ENCODE measurements at places on chromosomes 3 and 15. TPM values are rescaled to one million over a fixed set of nuclear protein-coding genes. Genes with fewer than 3 reads are reported as not detected.
A peak's percentile ranks its signal among the peaks of the same experiment; 100 is the strongest.

APBA2 gene
- 18.3 TPM for polyA plus RNA-seq

DNA sequence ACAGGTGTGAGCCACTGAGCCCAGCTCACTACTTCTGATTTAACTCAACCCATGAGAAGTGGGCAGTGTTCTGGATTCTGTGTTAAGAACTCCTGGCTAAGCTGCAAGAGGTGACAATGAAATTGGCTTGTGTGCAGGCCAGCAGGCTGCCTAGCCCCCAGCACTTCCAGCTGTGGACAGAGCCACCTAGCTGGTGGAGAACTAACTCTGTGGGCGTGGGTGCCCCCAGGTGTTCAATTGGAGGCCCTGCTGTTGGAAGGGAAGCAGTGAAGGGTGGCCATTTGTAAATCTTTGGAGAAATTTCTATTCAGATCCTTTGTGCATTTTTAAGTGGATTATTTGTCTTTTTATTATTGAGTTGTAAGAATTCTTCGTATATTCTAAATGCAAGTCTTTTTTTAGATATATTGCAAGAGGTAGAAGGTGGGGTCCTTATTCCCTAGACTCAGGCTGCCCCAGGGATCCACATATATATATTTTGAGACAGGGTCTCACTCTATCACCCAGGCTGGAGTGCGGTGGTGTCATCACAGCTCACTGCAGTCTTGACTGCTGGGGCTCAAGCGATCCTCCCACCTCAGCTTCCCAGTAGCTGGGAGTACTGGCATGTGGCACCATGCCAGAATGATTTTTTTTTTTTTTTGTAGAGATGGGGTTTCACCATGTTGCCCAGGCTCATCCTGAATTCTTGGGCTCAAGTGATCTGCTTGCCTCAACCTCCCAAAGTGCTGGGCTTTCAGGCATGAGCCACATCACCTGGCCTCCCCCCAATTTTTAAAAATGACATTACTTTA, 7.2 kb upstream of the SCAMP5 start:
- no peak for DNase-seq

GRCh38 chr3:14989943-14990779, 42.8 kb downstream of the NR2C2 start:
- peak; percentile 10 for DNase-seq

- DNase-seq, result no peak
Measured at GRCh38 chr3:171747223-171747920, 62.9 kb downstream of the PLD1 start.

GRIP2 gene
- 2.5 TPM for polyA plus RNA-seq

GRCh38 chr3:77562089-77562488, 522.2 kb downstream of the ROBO2 start:
- DNase-seq, result no peak

- peak; percentile 49 for DNase-seq
Measured at GRCh38 chr15:80403712-80404056, 498 bp upstream of the ARNT2 start.

ALDH1A3 gene
- polyA plus RNA-seq, result 4.4 TPM

DNA sequence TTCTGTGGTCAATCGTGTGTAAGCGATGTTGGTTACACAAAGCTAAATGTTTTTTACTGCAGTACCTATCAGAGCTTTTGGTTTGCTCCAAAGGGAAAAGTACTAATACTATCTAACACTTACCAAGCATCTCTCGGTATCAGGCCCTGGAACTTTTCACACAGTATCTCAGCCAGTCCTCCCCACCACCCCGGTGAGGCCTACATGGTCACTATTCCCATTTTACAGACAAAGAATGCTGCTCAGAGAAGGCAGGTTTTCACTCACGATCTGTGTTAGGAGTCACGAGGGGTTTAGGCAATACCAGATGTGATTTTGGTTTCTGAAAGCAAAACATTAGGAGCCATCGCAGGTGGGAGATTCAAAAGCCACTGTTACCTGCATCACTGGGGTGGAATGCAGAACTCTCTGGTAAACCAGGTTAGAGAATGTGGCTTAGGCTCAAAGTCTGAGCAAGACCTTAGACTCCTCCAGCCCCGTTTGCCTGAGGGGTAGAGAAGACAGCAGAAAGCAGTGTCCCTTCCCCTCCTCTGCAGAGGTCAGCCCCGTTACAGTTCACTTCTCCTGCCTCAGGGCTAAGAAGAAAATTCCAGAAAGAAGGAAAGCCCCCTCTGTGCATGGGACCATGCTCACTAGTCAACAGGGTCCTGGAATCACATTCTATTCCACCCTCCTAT, 57.2 kb downstream of the XXYLT1 start:
- no peak for DNase-seq

- no peak for DNase-seq
Measured at GRCh38 chr3:157078131-157078810, 81.7 kb downstream of the CCNL1 start.

DNA sequence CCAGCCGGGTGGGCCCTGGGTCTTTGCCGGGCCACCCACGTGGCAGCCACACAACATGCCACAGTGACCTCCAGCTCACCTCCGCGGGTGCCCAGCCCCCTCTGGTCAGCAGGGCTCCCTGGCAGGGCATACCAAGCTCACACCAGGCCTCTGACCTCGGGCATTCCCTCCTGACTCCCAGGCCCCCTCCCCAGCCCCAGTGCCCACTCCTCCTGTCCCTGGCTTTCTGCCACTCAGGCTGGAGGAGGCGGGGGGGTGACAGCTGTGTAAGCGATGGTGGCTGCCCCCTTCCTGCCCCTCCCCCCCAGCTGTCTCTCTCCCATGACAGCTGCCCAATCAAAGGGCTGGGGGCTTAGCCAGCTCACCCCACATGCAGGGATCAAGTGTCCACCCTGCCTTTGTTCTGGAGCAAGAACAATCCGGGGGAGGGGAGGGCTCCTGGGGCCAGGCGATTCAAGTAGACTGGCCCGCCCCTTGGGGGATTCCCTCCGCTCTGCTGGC, 3.3 kb downstream of the PCBP4 start:
- DNase-seq, result peak; percentile 85

GRCh38 chr15:100949691-100950090, 30.5 kb downstream of the LRRK1 start:
- no peak for DNase-seq
